ENCODE measurements at places on chromosomes 12 and 14. TPM values are rescaled to one million over a fixed set of nuclear protein-coding genes. Genes with fewer than 3 reads are reported as not detected.

The RNU4-1 gene
- 1,949 TPM for total RNA-seq

The MOK gene
- 3.2 TPM for total RNA-seq

DNA sequence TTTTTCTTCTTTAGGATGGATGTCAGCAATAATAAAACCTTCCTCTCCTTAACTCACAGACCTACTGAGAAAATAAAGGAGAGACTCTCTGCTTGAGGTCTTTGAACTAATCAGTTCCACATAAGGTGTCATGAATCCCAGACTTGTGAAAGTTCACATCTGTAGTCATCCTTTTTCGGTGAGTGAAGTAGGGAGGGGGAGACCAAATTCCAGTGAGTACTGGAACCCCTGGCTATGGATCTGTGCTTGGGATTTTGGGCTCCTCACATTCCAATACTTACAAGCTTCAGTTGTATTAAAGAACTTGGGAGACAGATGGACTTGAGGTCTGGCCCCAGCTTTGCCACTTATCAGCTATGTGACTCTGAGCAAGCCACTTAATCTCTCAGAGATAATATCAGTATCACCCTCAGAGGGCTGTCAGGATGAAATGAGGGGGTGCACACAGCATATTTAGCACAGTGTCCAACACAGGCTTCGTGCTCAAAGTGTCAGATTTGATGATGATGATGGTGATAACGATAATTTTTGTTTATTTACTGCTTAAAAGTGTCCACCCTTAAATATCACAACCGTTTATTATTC, 34.8 kb upstream of the APPL2 start:
- DNase-seq: no peak

- DNase-seq: no peak
These were observed 3.4 kb upstream of the ABCB9 start for GRCh38 chr12:122969676-122970075.

DNA sequence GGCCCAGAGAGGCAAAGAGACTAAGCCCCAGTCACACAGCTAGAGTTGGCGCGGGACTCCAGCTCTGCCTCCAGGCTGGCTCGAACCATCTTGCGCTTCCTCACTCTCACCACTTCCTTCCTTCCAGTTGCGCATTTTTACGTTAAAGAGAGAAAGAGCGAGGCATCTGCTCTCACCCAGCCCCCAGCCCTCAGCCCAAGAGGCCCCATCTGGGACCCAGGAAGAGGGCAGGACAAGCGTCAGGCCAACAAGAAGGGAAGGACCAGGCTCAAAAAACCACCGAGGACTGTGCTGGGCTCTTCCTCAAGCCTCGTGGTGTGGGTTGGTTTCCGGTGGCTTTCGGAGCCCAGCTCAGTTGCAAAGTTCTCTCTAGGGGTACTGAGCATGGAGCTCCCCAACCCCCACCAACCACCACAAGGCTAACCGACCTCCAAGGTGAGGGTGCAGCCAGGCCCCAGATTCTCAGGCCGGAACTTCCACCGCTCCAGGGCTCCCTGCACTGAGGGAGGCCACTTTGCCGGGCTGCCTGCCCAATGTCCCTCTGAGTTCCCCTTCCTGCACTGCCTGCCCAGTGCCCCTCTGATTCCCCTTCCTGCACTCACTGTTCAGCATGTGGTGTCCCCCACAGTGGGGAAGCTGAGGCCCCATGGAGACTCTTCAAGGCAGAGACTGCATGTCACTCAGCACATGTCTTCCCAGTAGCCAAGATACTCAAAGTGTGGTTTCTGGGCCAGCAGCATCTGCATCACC, 35.9 kb downstream of the TESC start:
- no peak for DNase-seq

DNA sequence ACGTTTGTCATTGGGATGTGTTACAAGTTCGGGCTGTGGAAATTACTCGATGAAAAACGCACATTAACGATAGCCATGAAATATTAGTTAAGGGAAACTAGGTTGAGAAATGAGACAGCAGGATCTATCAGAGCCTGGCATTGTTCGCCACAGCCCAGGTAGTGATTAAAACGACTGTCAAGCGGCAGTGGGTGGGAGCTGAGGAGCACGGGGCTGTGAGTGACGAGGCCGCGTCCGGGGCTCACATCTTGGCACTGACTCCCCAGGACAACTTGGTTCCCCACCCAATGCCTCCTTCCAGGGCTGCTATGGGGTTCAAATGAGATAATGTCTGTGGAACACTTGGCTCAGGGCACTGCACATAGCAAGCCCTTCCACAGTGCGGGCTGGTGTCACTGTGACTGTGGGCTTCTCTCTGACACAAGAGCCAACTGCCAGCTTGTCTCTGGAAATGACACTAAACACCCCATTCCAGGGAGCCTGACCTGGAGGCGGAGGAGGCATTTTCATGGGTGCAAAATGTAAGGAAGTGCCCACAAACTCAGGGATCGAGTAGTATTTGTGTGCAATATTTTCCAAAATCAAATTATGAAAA, 19.3 kb downstream of the MMAB start:
- DNase-seq: no peak

Data from left lobe of liver (tissue), 2 donors.